ENCODE measurements at places on chromosomes 12 and 14. TPM values are rescaled to one million over a fixed set of nuclear protein-coding genes. Genes with fewer than 3 reads are reported as not detected.

- DNase-seq, result no peak
These were observed 13.9 kb downstream of the KRT7 start for GRCh38 chr12:52246720-52247621.

DNA sequence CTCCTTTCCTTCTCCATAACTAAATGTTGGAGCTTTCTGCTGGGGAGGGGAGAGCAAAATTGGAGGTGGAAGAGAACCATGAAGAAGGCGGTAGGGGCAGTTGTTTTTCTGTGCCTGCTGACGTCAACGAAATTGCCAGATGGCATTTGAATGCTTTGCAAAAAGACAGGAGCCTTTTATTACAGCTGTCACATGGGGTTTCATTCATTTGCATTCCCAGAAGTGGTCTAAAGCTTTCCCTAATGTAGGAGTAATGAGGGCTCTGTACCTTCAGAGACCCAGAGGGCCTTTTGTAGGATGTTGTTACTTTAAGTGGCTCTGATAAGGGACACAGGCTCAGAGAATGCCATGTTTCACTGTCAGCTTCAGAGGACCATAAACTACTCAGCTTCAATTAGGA lies 107.1 kb upstream of the SLCO1C1 start:
- DNase-seq, result no peak

Gene SLCO1C1
- 0.94 TPM for total RNA-seq

- DNase-seq, result no peak
These were observed 83.7 kb downstream of the CHGA start for GRCh38 chr14:93006567-93007051.

GRCh38 chr14:89025561-89026236 lies 201.2 kb downstream of the TTC8 start:
- DNase-seq, result peak; percentile 46

GRCh38 chr12:113237748-113238147 lies 16.5 kb downstream of the TPCN1 start:
- no peak for DNase-seq

GRCh38 chr12:51901881-51902280 lies 5.4 kb upstream of the ACVRL1 start:
- no peak for DNase-seq

GRCh38 chr12:132568301-132568700 lies 42.1 kb downstream of the LRCOL1 start:
- DNase-seq, result no peak

Gene P2RX7
- total RNA-seq, result 1.7 TPM

DNA sequence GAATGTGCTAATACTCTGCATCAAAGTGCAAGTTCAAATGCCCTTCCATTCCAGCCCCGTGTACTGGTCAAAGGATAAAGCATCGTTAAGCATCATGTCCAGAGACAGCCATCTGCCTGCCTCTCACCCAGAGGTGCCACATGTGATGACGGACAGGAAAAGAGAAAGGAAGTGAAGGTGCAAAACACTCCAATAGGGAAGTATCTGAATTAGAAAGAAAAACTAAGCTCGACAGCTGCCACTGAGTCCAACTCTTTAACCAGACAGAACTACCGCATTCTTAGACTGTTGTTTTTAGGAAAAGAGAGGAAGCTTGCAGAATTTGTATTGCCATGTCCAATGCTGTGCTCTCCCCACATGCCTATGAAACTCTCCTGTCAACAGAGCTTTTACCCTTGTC lies 465.0 kb upstream of the SOX5 start:
- no peak for DNase-seq

Gene LMNTD1
- not detected for total RNA-seq

- no peak for DNase-seq
These were observed 17.2 kb upstream of the ELK3 start for GRCh38 chr12:96177013-96177412.

DNA sequence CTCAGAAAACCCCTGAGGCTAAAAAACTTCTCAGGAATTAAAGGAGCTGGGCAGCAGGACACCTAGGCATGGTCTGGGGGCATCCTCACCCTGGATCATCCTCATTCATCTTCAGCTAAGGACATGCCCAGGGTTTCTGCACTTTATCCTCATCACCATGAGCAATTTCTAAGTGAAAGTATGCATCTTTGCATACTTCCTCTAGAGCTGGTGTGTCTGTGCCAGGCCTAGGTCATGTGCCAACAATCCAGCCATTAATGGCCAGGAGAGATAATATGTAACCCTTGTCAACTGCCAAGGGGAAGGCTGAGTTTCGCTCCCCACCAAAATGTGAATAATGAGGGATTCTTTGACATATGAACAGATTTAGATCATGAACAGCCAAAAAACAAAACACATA lies 160.5 kb downstream of the KITLG start:
- no peak for DNase-seq

DNA sequence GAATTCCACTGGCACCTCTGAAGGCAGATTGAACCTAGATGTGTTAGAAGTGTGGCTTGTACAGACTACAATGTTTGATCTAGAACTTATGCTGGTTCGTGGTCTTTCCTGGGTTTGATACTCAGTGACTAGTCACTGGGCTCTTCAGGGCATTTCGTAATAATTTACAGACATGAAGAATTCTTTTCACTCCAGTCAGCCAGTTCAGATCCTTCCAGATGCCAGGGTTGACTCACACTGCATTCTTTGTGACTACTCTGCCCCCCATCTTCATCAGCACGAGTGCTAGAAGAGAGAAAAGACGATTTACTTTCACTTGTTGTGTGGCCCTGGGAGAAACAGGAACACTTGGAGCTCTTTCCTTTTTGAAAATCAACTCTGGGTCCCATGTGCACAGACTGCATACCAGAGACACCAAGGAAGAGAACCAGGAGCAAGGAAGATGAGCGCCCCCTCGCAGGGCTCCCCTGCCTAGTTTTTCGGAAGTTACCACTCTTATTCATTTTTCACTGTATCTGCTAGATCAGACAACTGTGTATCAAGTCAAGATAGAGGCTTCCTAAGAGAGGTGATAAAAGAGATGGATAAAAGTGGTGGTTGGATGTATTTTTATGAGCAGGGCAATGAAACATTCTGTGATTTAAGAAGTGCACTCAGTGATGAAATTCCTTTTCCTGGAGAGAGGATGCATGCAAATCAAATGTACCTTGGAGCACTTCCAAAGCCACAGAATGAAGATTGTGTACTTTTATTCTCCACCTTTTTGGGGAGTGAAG lies 33.5 kb upstream of the EVL start:
- no peak for DNase-seq

- no peak for DNase-seq
These were observed 92.3 kb downstream of the DERA start for GRCh38 chr12:16003460-16003859.

DNA sequence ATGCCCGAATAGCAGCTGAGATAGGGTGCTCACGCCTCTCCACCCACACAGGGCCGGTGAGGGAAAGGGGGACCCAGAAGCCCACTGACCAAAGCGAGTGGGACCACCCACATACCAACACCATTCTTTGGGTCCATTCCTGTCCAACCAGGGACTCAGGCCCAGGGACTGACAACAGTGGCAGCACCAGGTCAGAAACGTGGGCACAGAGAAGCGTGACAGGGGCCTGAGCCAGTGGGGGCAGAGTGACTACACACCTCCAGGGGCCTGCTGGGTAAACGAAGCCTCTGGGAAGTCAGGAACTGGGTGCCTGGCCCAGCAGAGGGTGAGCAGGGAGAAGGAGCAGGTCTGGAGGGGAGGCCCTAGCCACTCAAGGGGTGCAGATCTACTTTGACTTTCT lies 13.7 kb downstream of the SPRYD3 start:
- DNase-seq, result no peak

DNA sequence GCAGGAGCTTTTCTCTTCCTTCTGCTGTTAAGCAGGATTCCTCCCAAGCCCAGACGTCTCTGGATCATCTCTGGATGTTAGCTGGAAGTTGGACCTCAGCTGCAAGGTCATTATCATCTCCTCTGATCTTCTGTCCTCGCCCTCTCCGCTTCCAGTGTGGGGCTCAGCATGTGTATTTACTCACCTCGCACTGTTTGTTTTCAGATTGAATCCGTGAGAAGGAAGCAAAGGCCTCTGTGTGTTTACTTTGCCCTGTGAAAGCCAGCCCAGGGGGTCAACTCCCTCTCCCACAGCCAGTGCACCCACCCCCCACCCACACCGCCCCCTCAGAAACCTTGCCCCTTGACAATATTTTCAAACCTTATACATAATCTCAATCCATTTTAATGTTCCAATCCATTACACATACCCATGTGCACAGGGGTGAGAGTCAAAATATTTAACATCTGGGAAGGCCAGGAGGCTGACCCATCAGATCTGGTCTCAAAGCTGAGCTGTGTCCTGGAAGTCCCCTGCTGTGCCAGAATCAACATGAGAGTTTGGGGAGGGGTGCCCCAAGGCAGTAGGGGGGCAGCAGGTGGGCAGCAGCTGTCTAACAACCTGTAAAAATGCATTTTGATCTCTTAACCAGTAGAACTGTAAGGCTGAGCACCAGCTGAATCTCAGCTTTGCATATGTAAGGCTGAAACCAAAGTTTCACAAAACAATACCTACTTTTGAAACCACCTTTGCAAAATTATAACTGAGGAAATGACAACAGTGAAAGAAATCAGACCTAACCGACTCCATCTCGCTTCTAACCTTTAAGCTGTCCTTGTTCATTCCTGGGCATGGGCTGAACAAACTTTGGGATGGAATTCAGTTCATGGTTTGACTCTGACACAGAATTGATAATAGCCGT lies 157.9 kb downstream of the ZNF664 start:
- no peak for DNase-seq

Gene ANO4
- not detected for total RNA-seq

DNA sequence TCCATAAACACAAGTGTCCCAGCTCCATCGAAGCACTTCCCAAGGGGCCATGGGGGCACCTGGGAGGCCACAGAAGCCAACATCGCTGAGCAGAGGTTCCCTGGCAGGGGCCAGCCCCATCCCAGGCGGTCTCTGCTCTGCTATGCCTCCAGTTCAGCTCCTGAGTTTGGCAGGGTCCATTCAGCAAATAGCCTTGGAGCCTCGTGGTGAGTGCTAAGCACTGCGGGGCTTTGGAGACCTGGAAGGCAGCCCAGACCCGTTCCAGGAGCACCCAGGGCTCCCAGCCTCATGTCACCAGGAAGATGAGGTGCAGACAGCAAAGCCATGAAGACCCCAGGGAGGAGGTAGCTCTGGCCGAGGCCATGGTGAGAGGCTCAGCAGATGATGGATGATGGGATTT lies 109.5 kb downstream of the LGMN start:
- no peak for DNase-seq

Gene LBHD2
- not detected for total RNA-seq

- no peak for DNase-seq
These were observed 150.0 kb downstream of the CRADD start for GRCh38 chr12:93827179-93827578.

DNA sequence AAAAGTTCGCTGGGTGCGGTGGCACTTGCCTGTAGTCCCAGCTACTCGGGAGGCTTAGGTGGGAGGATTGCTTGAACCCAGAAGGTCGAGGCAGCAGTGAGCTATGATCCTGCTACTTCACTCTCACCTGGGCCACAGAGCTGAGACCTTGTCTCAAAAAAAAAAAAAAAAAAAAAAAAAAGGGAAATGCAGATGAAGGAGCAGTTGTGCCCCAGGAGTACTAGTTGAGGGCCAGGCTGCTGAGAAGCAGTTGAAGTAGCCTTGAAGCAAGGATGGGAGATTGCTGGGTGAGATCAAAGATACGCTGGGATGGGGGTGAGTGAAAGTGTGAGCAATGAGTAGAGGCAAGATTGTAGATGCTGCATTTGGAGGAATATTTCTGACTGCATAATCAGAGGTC lies 93.4 kb upstream of the DNM1L start:
- no peak for DNase-seq

- no peak for DNase-seq
These were observed 172.3 kb upstream of the NOS1 start for GRCh38 chr12:117533687-117534086.

Gene GPX2
- not detected for total RNA-seq
